Activated T-cell treated with anti-CD3 and anti-CD28 coated beads, Interleukin-2, amount 50 U/mL, for 48 hours (primary cell): ENCODE measurements at places on chromosomes 1 and 21.

DNA sequence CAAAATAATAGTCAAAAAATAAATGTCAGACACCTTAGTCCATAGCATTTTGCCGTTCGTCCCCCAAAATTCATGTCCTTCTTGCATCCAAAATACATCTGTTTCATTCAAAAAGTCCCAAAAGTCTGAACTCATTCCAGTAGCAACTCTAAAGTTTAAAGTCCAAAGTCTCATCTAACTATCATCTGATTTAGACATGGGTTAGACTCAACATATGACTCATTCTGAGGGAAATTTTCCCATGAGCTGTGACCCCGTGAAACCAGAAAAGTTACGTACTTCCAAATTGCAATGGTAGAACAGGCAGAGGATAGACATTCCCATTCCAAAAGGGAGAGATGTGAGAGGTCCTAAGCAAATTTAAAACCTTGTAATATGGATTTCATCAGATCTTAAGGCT is 48.6 kb upstream of the CACHD1 start:
- no peak for DNase-seq

DNA sequence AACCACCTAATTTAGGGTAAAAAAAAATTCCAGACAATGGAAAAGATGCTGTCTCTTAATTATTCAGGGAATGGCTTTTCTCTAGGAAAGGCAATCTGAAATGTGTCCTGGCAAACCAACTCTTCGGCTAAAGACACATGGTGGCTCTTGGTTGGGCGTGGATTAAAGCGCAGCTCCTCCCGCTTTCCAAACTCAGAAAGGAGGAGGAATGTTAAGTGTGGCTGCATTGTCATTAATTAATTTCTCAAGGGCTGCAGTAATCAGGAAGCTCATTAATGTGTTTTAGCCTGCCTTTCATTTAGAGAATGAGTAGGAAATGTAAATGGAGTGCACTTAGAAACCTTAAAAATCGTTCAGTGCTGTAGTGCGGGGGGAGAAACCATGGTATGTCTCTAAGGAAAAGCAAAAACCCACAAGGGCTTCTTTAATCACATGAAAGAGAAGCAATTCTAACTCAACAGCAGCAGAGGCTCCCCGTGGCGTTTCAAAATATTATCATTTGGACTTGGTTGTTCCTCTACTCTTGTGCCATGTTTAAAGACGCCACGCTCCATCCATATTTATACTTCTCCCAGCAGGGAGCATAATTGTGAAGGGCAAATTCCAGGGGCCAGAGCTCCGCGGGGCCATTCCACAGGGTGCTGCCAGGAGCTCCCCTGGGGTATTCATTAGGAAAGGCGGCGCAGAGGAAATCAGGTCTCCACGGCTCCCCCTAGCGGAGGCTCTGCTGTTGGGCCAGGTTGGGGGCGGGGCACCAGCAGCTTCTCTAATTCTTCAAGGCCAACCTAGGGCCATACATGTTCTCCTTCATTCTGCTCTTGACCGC is 91.9 kb upstream of the SSX2IP start:
- DNase-seq = peak; percentile 91

DNA sequence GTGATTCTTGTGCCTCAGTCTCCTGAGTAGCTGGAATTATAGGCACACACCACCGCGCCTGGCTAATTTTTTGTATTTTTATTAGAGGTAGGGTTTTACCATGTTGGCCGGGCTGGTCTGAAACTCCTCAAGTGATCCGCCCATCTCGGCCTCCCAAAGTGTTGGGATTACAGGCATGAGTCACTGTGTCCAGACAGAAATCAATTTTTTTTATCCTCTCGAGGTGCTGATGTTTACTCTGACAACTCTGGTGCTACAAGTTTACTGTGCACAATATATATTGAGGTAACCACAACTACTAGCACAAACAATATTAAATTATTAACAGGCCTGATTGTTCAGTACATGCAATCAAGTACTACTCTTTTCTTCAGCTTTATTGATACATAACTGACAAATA is 39.7 kb downstream of the F13B start:
- DNase-seq = no peak

DNA sequence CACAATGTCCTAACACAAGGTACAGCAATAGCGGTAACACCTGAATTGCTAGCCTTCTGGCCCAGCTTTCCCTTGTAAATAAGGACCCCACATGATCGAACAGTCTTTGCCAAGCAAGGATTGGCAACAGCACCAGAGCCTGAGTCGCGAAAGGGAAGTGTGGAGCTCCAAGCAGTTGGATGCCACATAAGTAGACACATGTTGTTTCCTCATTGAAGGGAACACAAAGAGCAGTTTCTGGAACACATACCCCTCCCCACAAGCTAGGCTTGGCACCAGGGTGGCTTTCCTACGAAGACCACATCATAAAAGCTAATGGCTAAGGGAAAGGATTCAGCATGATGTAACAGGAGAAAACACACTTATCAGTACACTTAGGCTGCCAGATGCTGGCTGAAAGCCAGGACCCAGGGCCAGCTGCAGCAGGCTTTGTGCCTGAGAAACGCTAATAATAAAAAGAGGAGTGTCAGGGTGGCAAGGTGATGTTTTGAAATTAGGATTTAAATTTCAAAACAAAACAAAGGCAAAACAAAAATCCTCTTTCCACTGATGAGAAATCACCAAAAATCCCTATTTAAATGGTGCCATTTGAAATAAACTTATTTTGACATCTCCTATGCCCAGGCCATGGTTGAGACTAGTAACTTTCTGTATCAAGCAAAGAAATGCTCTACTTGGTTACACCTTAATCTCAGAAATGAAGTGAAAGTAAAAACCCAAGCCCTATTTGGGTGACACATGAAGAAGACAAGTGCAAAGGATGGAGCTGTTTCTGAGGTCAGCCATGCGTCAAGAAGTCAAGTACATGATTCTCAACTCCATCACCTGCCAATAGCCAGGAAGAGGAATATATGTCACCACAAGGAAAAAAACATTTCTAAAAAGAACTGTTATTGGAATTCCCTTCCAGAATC is 11.9 kb upstream of the CPLANE2 start:
- DNase-seq = no peak

- DNase-seq = no peak
Measured at GRCh38 chr1:213492161-213493041, 441.4 kb downstream of the RPS6KC1 start.

GRCh38 chr21:27534206-27534605 is 567.3 kb upstream of the ADAMTS5 start:
- no peak for DNase-seq

GRCh38 chr1:239764546-239764945 is 327.1 kb upstream of the FMN2 start:
- DNase-seq = no peak

DNA sequence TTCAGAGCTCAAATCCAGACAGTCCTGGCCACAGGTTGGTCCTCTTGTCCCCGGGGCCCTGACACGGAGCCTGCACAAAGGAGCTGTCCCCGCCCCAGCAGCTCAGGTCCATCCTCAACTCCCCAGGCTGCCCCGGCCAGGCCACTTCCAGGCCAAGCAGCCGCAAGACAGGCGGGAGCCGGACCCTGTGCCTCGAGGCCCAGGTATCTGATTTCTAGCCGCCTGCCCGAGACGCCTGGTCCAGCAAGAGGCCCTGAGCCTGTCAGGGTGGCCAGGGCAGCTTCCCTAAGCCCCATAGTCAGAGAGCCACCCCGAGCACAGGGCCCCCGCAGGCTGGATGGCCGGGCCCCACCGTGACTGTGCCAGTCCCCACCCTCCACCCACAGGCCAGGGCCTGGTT is 165.3 kb downstream of the PRDM16 start:
- no peak for DNase-seq

DNA sequence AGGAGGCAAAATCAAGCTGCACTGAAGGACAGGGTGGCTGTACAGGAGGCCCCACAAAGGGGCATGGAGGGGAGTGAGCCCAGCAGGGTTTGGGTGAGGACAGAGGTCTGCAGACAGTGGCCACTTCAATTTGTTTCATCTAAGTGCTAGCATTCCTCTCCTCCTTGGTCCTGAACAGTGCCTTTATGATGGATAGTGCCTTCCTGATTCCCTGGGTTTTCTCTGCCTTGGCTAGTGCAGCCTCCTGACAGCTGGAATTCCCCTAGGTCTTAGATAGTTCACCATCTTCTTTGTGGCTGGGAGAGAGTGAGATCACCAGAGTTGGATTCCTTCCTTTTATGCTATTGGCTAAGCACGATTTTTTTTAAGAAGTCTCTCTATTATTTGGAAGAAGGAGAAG is 3.8 kb upstream of the HPCAL4 start:
- DNase-seq = no peak

DNA sequence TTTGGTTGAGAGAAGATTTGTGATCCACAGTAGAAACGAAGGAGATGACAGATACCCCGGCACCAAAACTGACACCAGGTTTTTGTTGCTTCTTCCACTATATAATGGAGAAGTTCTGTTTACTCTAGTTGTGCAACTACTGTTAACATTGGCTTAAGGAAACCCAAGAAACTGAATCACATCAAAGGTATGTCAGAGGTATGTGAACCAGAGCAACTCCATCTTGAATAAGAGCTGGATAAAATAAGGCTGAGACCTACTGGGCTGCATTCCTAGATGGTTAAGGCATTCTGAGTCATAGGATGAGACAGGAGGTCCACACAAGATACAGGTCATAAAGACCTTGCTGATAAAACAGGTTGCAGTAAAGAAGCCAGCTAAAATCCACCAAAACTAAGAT is 173.7 kb upstream of the CAMK1G start:
- DNase-seq = no peak
